Muscle of leg (tissue), 16 donors: ENCODE measurements at places on chromosomes 13 and 19. TPM values are rescaled to one million over a fixed set of nuclear protein-coding genes. Genes with fewer than 3 reads are reported as not detected.

- no peak overlapping the region for H3K27ac ChIP-seq
- H3K27me3 ChIP-seq = no peaks in the 10 kb centered on the region
- DNase-seq = no peak
- no peaks in the 10 kb centered on the region for H3K4me1 ChIP-seq
- no peak overlapping the region for H3K4me3 ChIP-seq
Observed at GRCh38 chr13:52793515-52794061, 54.0 kb upstream of the CNMD start.

- no peak for DNase-seq
- H3K36me3 ChIP-seq = no peaks in the 10 kb centered on the region
- no peak overlapping the region for H3K27ac ChIP-seq
- peaks cover 8% of the 10 kb centered on the region for H3K27me3 ChIP-seq
Observed at GRCh38 chr13:106352850-106353249, 182.6 kb downstream of the EFNB2 start.

DNA sequence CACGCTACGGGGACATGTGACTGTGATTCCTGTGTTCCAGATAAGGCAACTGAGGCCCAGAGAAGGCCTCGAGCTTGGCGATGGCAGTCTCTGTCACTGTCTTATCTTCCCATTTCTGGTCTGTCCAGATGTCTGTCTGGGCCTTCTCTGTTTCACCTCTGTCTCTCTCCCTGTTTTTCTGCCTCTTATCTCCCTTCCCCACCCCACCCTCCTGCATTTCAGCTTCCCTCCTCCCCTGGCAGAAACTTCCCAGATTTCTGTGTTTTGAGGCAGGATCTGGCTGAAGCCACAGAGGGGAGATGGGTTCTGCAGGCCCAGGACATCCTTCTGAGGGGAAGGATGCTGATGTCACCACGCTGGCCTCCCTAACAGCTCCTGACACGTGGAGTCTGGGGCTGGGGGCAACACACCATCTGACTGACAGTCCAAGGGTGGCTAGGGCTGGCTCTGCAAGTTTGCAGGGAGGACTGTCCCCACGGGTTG lies 14.4 kb downstream of the PAK4 start:
- no peak overlapping the region for H3K27ac ChIP-seq
- no peak for DNase-seq
- no peaks in the 10 kb centered on the region for H3K27me3 ChIP-seq
- H3K4me3 ChIP-seq = no peak overlapping the region

DNA sequence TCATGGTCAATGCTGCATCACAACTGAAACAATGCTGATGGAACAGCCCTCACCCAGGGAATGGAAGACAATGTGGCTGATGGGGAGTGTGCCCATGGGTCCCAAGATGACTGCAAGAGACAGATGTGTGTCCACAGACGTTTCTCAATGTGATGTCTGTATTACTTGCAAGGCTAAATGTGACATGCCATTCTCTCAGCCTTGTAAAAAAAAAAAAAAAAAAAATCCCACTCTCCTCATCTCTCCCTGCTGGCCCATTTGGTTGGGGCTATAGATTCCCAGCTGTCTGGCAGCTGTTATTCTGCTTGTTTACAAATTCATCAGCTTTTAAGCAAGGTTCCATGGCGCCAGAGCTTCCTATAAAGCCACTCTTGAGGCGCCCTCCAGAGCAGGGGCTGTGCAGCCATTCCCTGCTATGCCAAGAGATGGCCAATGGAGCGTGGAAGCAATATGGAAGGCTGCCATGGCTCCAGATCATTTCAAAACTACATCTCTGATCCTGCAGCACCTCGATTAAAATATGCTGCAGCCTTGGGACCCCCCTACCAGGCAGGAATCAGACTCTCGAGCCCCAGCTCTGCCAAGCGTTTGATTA lies 294.8 kb downstream of the FOXO1 start:
- H3K27ac ChIP-seq = peak overlapping the region; percentile 13
- H3K4me1 ChIP-seq = peaks cover 39% of the 10 kb centered on the region
- H3K4me3 ChIP-seq = no peak overlapping the region

GRCh38 chr19:30309176-30309575 lies 63.0 kb upstream of the ZNF536 start:
- H3K36me3 ChIP-seq = no peaks in the 10 kb centered on the region
- H3K4me3 ChIP-seq = no peak overlapping the region
- H3K27ac ChIP-seq = no peak overlapping the region
- H3K4me1 ChIP-seq = no peaks in the 10 kb centered on the region

DNA sequence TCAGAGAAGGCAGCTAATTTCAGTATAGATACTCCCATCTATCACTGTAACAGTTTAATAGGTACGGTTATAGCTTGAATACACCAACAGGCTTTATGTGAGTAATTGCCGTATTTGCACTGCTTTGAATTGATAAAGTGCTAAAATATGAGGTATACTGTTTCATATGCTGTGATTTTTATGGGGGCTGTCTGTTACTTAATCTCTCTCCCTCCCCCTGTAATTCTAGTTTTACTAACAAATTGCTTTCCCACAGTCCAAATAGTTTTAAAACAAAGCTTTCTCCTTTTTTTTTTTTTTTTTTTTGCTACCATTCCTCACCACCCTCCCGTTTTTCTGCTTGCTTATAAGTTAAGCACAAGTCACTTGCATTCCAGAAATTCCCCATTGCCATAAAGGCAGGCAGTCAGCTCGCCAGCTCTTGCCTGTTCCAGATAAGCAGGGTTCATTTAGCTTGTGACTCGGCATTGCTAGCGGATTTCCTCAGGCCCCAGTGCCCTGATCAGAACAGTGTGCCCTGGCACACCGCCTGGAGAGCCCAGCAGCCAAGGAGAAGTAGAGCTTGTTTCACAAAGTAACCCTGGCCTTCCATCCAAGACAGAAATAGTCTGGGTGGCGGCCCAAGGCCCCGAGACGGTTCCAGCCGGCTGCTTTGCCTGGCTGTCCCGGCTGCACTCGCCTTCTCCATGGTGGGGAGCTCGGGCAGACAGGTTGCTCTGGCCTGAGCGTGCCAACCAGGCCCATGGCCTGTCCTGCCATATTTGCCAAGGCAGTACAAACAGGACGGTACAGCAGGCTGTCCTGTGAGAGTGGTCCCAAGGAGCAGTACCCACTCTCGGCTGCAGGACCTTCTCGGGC lies 43.5 kb upstream of the NPAS1 start:
- peak overlapping the region; percentile 79 for H3K27ac ChIP-seq
- peak; percentile 92 for DNase-seq
- no peaks in the 10 kb centered on the region for H3K36me3 ChIP-seq
- no peaks in the 10 kb centered on the region for H3K27me3 ChIP-seq

- no peaks in the 10 kb centered on the region for H3K36me3 ChIP-seq
- no peak for DNase-seq
- H3K4me1 ChIP-seq = no peaks in the 10 kb centered on the region
- H3K4me3 ChIP-seq = no peak overlapping the region
Observed at GRCh38 chr13:38664906-38665305, 22.0 kb upstream of the FREM2 start.

DNA sequence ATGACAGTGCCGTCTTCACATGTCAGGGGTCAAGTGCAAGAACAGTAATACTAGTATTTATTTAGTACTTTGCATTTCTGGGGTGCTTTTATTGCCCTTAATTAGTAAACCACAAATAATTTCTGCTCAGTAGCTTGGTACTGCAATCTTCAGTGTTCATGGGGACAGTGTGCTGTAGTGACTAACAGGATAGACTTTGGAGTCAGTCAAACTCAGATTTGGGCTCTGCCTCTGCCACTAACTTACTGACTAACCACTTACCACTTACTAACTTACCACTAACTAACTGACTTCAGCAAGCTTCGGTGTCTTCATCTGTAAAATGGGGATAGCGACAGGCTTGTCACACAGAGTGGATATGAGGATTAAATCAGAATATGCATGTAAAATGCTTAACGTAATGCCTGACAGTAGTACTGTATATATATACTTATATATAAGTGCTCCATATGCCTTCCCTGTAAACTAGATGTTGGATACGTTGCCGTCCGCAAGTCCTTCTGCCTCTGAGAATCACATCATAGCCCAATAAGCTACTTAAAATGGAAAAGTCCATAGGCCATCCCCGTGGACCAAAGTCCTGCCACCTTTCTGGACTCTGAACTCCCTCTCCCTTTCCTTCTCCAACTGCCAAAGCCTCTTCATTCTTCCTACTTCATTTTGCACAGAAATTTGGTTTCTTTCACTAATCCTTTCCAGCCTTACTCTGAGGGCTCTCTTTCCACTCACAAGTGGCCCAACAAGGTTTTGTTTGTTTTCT lies 158.1 kb downstream of the ZIC5 start:
- H3K27ac ChIP-seq = no peak overlapping the region
- H3K36me3 ChIP-seq = no peaks in the 10 kb centered on the region
- peaks cover 2% of the 10 kb centered on the region for H3K27me3 ChIP-seq

GRCh38 chr13:105672881-105673280 lies 862.6 kb downstream of the EFNB2 start:
- no peaks in the 10 kb centered on the region for H3K27me3 ChIP-seq
- H3K27ac ChIP-seq = no peak overlapping the region
- H3K4me3 ChIP-seq = no peak overlapping the region
- DNase-seq = peak; percentile 73

DNA sequence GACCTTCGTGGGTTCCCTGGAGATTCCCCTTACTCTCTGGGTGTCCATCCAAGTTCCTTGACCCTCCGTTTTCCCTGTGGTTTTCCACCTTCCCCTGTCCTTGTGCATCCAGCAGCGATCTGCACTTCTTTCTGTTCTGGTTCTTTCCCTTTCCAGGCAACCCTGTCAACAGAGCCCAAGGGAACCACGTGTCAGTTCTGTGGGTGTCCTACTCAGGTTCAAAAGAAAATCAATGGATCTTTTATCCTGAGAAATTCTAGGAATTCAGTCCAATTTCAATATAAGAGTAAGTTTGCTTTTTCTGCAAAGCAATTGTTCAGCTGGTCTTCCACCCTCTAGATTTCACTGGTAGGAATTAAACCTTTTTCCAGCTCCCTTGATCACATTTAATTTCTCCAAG lies 1394.8 kb upstream of the SLC10A2 start:
- no peak for DNase-seq
- H3K27me3 ChIP-seq = no peaks in the 10 kb centered on the region
- H3K4me1 ChIP-seq = no peaks in the 10 kb centered on the region
- no peaks in the 10 kb centered on the region for H3K36me3 ChIP-seq
- H3K4me3 ChIP-seq = no peak overlapping the region
- H3K27ac ChIP-seq = no peak overlapping the region

DNA sequence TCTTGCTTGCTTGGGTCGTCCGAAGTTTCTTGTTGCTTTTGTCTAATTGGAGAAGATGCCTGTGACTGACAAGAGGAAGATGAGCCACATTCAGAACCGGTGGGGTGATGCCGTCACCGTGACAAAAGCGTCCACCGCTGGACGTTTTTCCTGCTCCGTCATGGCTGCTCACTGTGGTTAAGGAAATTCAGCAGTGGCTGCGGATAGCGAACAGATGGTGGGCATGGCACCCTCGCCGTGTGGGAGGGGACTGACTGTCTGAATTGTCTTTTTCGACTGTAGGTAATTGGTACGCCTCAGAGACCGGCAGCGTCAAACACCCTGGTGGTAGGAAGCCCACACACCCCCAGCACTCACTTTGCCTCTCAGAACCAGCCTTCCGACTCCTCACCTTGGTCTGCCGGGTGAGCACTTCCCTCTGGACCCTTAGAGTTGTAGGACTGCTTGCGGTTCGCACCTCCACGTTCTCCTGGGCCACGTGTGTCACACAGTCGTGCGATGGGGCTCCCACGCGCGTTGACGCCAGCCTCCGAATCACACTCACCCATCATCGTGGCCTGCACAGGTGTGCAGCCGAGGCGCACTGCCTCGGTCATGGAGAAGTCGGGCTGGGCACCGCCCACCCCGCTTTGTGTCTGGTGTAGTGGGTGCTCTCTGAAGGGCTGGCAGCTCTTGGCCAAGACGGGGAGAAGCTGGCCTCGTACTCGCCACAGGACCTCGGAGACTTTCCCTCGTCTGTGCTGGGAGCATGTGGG lies 26.5 kb downstream of the ATP4B start:
- no peaks in the 10 kb centered on the region for H3K27me3 ChIP-seq
- H3K27ac ChIP-seq = no peak overlapping the region
- peaks cover 5% of the 10 kb centered on the region for H3K4me1 ChIP-seq
- H3K4me3 ChIP-seq = no peak overlapping the region

DNA sequence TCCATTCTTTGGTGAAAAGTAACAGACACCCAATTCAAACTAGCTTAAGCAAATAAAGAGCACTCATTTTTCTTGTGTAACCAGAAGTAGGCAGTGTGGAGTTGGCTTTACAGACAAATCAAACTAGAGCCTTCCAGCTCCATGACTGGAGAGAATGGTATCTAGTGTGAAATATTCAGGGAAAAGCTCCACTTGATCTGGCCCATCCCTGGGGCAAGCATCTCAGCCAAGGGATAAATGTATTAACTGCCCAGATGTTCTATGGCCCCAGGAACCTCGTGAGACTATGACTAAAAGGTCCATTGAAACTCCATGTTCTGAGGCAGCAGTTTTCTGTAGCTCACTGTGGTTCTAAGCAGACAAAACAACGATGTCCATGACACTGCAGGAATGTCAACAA lies 49.9 kb downstream of the TBC1D4 start:
- H3K27ac ChIP-seq = no peak overlapping the region
- no peak overlapping the region for H3K4me3 ChIP-seq
- H3K27me3 ChIP-seq = no peaks in the 10 kb centered on the region
- H3K36me3 ChIP-seq = no peaks in the 10 kb centered on the region
- H3K4me1 ChIP-seq = peaks cover 3% of the 10 kb centered on the region
- no peak for DNase-seq

DNA sequence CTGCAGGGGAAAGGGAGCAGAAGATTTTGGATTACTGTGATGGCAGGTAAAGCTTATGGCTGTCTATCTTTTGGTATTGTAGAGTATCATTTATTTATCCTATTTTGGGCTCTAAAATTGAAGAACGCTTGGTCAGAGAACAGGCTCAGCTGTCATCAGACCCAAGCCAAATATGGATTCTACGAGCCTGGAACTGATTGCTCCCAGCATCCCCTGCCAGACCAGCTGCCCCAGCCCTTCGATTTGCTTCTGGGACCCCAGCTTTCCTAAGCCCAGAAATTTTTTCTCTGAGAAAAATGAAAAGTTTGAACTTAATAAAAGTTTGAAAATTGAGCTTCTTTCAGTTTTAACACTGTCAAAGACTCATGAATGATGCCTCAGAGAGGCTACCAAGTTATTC lies 472.8 kb downstream of the DACH1 start:
- peak; percentile 59 for DNase-seq
- H3K4me3 ChIP-seq = no peak overlapping the region

DNA sequence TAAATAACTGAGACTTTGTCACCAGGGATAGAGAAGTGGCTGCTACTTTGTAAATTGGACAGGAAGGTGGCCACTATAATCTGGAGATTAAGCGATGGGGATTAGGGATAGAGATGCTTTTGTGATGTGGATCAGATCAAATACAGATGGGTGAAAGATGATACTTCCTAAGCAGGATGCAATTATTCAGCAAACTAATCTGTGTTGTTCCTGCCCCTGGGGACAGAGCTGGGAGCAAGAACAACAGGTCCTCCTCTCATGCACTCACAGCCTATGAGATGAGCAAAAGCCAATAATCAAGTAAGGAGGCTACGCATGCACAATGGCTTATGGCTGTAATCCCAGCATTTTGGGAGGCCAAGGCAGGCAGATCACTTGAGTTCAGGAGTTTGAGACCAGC lies 4.6 kb downstream of the RGL3 start:
- H3K4me1 ChIP-seq = peaks cover 8% of the 10 kb centered on the region
- no peak overlapping the region for H3K4me3 ChIP-seq
- H3K27me3 ChIP-seq = peaks cover 44% of the 10 kb centered on the region
- DNase-seq = no peak
- H3K36me3 ChIP-seq = no peaks in the 10 kb centered on the region
- no peak overlapping the region for H3K27ac ChIP-seq

The ZIM2 gene
- 4.6 TPM for total RNA-seq

The IGFL3 gene
- not detected for total RNA-seq

The SWSAP1 gene
- 1.3 TPM for total RNA-seq

The ANKRD24 gene
- 0.58 TPM for total RNA-seq

The PLPPR3 gene
- total RNA-seq = 0.35 TPM

The KLHL1 gene
- total RNA-seq = 0.09 TPM

The NLRP12 gene
- total RNA-seq = 0.22 TPM

The NANOS3 gene
- 2.6 TPM for total RNA-seq
